ENCODE measurements at places on chromosomes 16 and 17.
A peak's percentile ranks its signal among the peaks of the same experiment; 100 is the strongest.

DNA sequence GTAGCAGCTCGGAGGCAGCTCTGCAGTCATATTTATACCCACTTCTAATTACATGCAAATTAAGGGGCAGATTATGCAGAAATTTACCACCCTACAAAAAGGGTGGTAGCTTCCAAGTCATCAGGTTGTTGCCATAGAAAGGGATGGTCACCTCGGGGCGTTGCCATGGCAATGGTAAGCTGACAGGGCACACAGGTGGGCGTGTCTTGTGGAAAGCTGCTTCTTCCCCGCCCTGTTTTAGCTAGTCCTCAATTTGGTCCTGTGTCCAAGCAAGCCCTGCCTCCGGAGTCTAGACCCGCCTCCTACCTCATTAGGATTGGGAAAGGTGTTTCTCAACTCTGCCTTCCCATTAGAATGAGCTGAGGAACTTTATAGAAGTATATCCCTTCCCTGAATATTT lies 98.7 kb downstream of the HS3ST2 start:
- H3K4me1 ChIP-seq = no peaks in the 10 kb centered on the region
- H3K4me3 ChIP-seq = no peak overlapping the region
- no peaks in the 10 kb centered on the region for H3K36me3 ChIP-seq
- DNase-seq = no peak
- no peaks in the 10 kb centered on the region for H3K27me3 ChIP-seq

- no peaks in the 10 kb centered on the region for H3K36me3 ChIP-seq
- no peak overlapping the region for H3K27ac ChIP-seq
- no peaks in the 10 kb centered on the region for H3K27me3 ChIP-seq
- H3K4me1 ChIP-seq = no peaks in the 10 kb centered on the region
Measured at GRCh38 chr17:61744252-61744651, 119.1 kb downstream of the BRIP1 start.

- H3K4me1 ChIP-seq = peaks cover 5% of the 10 kb centered on the region
- DNase-seq = no peak
- H3K36me3 ChIP-seq = no peaks in the 10 kb centered on the region
- no peak overlapping the region for H3K27ac ChIP-seq
Measured at GRCh38 chr17:12666718-12667117, 1.0 kb downstream of the MYOCD start.

GRCh38 chr17:67759355-67760171 lies 41.8 kb downstream of the NOL11 start:
- no peaks in the 10 kb centered on the region for H3K36me3 ChIP-seq
- H3K4me1 ChIP-seq = no peaks in the 10 kb centered on the region
- no peaks in the 10 kb centered on the region for H3K27me3 ChIP-seq

- no peaks in the 10 kb centered on the region for H3K27me3 ChIP-seq
- no peak overlapping the region for H3K27ac ChIP-seq
- DNase-seq = peak; percentile 8
Measured at GRCh38 chr16:13391337-13391736, 489.9 kb downstream of the SHISA9 start.

- no peaks in the 10 kb centered on the region for H3K36me3 ChIP-seq
- DNase-seq = no peak
- no peak overlapping the region for H3K27ac ChIP-seq
Measured at GRCh38 chr16:27600381-27600780, 50.4 kb downstream of the KATNIP start.

DNA sequence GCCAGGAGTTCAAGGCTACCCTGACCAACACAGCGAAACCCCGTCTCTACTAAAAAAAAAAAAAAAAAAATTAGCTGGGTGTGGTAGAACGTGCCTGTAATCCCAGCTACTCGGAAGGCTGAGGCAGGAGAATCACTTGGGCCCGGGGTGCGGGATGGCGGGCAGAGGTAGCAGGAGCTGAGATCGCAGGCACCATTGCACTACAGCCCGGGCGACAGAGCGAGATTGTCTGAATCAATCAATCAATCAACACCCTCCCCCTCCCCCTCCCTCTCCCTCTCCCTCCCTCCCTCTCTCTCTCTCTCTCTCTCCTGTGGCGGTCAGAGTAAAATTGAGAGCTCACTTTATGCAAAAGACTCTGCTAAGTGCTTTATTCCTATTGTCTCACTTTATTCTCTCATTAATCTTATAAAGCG lies 1.2 kb downstream of the HSDL1 start:
- no peak overlapping the region for H3K27ac ChIP-seq
- peaks cover 14% of the 10 kb centered on the region for H3K4me1 ChIP-seq
